Fibroblast of upper back skin (primary cell): ENCODE measurements at places on chromosomes 12 and 14.

DNA sequence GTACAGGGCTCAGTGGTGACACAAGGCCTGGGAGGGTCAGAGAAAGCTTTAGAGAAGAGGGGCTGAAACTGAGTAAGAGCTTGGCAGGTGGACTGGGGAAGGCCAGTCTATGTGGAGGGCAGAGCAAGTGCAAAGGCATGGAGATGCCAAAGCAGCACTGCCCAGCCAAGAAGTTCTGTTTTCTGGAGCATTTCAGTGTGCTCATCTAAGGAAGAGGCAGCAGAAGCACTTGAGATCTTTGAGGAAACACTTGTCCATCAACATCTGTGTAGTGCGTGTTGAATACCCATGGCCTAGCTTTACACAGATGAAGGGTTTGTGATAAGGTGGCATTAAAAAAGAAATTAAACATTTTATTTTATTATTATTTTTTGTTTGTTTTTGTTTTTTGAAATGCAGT is 52.8 kb downstream of the FOS start:
- no peak for DNase-seq

- peak; percentile 57 for DNase-seq
Observed at GRCh38 chr12:6266971-6267721, 43.3 kb upstream of the PLEKHG6 start.

GRCh38 chr12:15600223-15600935 is 188.8 kb downstream of the EPS8 start:
- DNase-seq: no peak

GRCh38 chr12:130127532-130127911 is 34.7 kb upstream of the FZD10 start:
- DNase-seq: no peak

DNA sequence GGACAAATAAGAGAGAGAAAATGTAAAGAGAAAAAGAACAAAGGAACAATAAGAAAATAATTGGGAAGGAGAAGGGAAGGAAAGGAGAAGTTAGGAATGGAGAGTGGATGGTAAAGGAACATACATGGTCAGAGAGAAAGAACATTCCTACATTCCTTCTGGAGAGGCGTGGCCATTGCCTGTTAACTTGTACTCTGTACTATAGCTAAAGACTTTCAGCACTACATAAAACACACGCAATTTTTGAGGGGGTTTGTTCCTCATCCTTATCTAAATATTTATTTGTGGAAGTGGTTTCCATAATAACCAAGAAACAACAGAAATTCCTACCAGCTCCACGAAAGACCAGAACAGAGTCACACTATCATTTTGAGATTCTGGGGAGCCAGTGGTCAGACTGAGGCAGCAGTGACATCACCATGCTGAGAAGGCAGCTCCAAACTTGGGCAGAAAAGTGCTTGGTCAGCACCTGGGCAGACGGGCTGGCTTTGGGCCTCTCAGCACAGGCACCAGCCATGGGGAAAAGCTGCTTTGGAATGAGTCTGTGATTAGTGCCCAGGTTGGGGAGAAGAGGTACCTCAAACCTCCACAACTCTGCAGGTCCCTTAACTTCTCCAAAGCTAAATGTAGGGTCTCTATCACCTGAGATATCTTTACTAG is 125.9 kb upstream of the NTF3 start:
- DNase-seq: peak; percentile 4

DNA sequence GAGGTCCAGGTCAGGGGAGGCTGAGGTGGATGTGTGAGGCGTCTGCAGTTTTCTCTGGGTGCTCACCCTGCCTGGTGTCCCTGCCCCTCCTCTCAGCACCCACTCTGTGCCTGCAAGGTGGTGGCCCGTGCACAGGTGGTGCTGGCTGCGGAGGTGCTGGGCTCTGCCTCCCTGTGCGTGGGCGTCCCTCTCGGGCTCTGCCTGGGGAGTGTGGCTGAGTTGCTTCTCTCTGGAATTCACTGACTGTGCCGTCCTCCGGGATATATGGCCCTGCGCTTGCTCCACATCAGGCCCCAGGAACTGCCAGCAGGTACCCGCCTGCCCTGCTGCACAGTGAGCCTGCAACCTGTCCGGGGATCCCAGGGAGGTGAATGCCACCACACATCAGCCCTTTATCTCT is 379.1 kb downstream of the TMEM121 start:
- DNase-seq: no peak

- no peak for DNase-seq
Observed at GRCh38 chr12:51382173-51382572, 9.0 kb downstream of the GALNT6 start.

DNA sequence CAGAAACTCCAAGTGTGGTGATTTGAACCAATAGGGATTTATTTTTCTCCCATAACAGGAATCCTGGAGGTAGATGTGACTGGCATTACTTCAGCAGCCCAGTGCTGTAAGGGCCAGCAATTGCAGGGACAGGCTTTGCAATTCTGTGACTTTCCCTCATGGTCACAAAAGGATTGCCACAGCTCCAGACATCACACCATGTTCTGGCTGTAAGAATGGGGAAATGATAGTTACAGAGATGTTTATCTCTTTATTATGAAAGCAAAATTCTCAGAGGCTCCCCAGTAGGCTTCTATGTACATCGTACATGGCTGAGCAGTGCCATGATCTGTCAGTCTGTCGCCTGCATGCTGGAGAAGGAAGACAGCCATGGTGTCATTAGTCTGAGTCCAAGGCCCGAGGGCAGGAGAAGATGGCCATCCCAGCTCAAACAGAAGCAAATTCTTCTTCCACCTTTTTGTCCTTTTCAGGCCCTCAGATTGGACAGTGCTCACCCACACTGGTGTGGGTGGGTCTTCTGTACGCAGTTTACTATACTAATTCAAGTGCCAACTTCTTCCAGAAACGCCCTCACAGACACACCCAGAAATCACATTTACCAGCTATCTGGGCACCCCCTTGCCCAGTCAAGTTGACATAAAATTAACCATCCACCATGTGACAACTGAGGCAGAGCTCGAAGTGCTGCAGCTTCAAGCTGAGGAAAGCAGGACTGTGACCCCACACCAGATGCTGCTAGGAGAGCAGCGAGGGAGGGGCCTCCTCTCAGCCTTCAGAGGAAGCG is 17.2 kb downstream of the ZBTB42 start:
- no peak for DNase-seq

GRCh38 chr12:55700255-55701018 is 7.3 kb downstream of the ITGA7 start:
- no peak for DNase-seq

DNA sequence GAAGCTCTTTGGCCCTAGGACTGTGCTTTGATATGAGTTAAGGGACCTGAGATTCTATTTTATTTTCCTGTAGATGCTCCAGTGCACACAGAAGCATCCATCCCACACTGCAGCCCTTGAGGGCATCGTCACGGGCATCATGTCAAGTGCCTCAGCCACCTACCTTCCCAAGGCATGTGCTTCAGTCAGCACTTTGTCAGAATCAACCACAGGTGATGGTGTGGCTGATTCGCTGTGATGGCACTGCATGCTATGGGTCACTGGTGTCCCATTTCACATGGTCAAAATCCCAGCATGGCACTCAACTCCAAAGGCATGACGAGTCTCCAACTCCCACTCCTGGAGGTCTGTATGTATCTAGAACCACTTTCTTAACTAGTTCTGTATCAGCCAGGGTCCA is 100.8 kb downstream of the AACS start:
- DNase-seq: no peak

- DNase-seq: no peak
Observed at GRCh38 chr12:129877411-129877810, 26.4 kb downstream of the TMEM132D start.

DNA sequence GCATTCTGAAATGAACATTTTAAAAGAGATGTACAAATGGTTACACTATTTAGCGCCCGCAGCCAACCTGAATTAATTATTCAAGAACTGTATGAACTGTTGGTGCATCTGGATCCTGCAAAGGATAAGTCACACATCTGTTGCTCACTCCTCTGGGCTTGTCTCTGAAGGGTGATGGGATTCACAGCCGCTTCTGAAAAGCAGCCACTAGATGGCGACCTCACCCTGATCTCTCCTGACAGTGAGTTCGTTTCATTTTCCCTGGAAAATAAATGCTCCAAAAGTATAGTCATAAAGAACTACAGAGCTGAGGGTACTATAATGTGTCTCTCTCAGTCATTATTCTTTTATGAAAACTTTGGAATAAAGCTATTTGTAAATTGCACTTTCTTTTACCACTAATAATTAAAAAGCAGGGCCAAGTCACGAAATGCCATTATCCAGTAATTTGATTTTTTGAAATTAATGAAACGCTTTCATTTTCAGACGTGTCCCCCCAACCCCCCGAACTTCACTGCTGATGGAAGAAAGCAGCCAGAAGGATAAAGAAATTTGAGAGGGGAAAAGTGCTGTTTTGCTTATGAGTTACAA is 789.6 kb downstream of the NRXN3 start:
- peak; percentile 81 for DNase-seq

GRCh38 chr12:79508622-79509021 is 182.1 kb downstream of the PAWR start:
- DNase-seq: no peak

- DNase-seq: peak; percentile 66
Observed at GRCh38 chr12:53063708-53064612, 14.1 kb downstream of the TNS2 start.

- no peak for DNase-seq
Observed at GRCh38 chr14:104721505-104722431, 2.3 kb upstream of the ADSS1 start.

DNA sequence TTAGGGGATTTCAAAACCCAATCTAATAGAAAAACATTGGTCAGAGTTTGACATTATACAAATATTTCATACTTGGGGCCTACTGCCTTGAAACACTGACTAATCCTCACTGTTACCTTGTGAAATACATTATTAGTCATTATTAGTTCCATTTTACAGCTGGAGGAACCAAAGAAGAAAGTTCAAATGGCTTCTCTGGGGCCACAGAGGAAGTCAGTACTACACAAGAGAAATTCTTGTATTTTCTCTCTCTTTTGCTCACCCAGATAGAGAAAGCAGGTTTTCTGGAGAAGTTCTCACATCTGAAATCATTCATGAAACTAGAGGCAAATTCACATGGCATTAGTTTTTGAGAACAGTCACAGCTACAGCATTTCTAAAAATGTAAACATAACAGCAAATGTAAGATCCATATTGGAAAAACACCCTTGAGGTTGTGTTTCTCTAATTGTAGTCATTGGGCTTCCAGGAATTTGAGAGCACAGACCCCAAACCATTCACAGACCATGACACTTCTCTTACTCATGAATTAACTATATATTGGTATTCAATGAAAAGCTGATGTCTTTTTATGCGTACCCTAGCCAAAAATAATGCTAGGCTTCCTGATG is 83.0 kb downstream of the LLPH start:
- DNase-seq: peak; percentile 86

DNA sequence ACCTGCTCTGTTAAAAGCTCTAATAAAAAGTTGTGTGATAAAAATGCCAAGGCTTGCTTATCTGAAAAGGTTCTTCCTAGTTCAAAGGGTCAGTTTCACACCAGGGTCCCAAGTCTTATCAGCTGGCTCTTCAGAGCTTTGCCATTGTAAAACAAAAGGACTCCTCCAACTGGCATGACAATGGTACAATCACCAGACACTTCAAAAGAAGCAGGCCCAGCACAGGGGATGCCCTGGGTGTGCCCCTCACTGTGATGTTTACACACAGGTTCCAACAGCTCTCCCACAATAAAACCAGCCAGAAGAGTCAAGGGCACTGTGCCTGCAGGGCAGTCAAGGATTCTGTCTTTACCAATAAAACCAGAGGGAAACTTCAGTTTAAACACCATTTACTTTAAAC is 78.7 kb downstream of the PRICKLE1 start:
- DNase-seq: no peak
